ENCODE measurements at places on chromosomes 7 and 10. TPM values are rescaled to one million over a fixed set of nuclear protein-coding genes. Genes with fewer than 3 reads are reported as not detected.

TBXAS1 gene
- 1.8 TPM for total RNA-seq

TMEM72 gene
- not detected for total RNA-seq

EGR2 gene
- total RNA-seq: 53.2 TPM

SPDYE8 gene
- not detected for total RNA-seq

MARCHF5 gene
- total RNA-seq: 26.5 TPM

NPFFR1 gene
- not detected for total RNA-seq

SPDYE11 gene
- not detected for total RNA-seq

CCDC146 gene
- 0.93 TPM for total RNA-seq

ACSM6 gene
- not detected for total RNA-seq

IGF2BP3 gene
- 0.41 TPM for total RNA-seq

MARVELD1 gene
- 5.5 TPM for total RNA-seq

GALNT17 gene
- total RNA-seq: not detected

CCDC201 gene
- not detected for total RNA-seq

OR9A2 gene
- not detected for total RNA-seq

CCDC136 gene
- 11.0 TPM for total RNA-seq

POU6F2 gene
- not detected for total RNA-seq

CPA1 gene
- total RNA-seq: not detected

AP3M1 gene
- total RNA-seq: 46.4 TPM

SLC35G1 gene
- total RNA-seq: 5.3 TPM

PSPH gene
- 38.3 TPM for total RNA-seq

DGKB gene
- not detected for total RNA-seq

AEBP1 gene
- total RNA-seq: 32.6 TPM

TYW1B gene
- total RNA-seq: 3.8 TPM

ADCYAP1R1 gene
- total RNA-seq: not detected

TRPV5 gene
- not detected for total RNA-seq

ZNF727 gene
- total RNA-seq: 0.58 TPM

GFRA1 gene
- total RNA-seq: not detected

ASAH2 gene
- 5.9 TPM for total RNA-seq

KEL gene
- not detected for total RNA-seq

NUB1 gene
- 51.2 TPM for total RNA-seq

GNAI1 gene
- total RNA-seq: 2.0 TPM

MBL2 gene
- total RNA-seq: not detected

DPYSL4 gene
- total RNA-seq: 22.2 TPM

ELFN1 gene
- 0.19 TPM for total RNA-seq

DKK1 gene
- not detected for total RNA-seq

SLC18A2 gene
- not detected for total RNA-seq

AMZ1 gene
- 0.04 TPM for total RNA-seq

BICC1 gene
- not detected for total RNA-seq

CPN1 gene
- total RNA-seq: not detected

HTR7 gene
- total RNA-seq: not detected

GJD4 gene
- total RNA-seq: not detected

CFAP69 gene
- total RNA-seq: 0.72 TPM

PTPRE gene
- total RNA-seq: 21.9 TPM

TMEM178B gene
- total RNA-seq: 0.06 TPM

GLI3 gene
- total RNA-seq: not detected

HKDC1 gene
- 0.28 TPM for total RNA-seq

TRIM4 gene
- total RNA-seq: 21.8 TPM

SKIDA1 gene
- total RNA-seq: not detected

Data from activated naive CD8-positive, alpha-beta T cell treated with anti-CD3 and anti-CD28 coated beads for 36 hours (primary cell).